ENCODE measurements at places on chromosomes 7 and 10. TPM values are rescaled to one million over a fixed set of nuclear protein-coding genes. Genes with fewer than 3 reads are reported as not detected.

ZDHHC6 gene
- total RNA-seq: 28.4 TPM

AMPH gene
- total RNA-seq: 15.3 TPM

AKR1D1 gene
- not detected for total RNA-seq

METTL2B gene
- total RNA-seq: 32.5 TPM

LBX1 gene
- total RNA-seq: not detected

IL2RA gene
- 0.37 TPM for total RNA-seq

TACR2 gene
- total RNA-seq: 4.5 TPM

SMKR1 gene
- not detected for total RNA-seq

ZPBP gene
- 0.21 TPM for total RNA-seq

RPEL1 gene
- not detected for total RNA-seq

NPM3 gene
- 30.6 TPM for total RNA-seq

SPDYE16 gene
- total RNA-seq: not detected

CRYGN gene
- total RNA-seq: 0.16 TPM

NME8 gene
- not detected for total RNA-seq

ANKRD61 gene
- total RNA-seq: not detected

AGR3 gene
- 16.8 TPM for total RNA-seq

WNT16 gene
- total RNA-seq: 0.16 TPM

HIPK2 gene
- 9.8 TPM for total RNA-seq

SLC13A1 gene
- total RNA-seq: not detected

CDK14 gene
- 78.5 TPM for total RNA-seq

FOXI2 gene
- total RNA-seq: not detected

SEMA3D gene
- 102 TPM for total RNA-seq

NKX1-2 gene
- total RNA-seq: not detected

TMEM229A gene
- 2.0 TPM for total RNA-seq

SPDYE5 gene
- total RNA-seq: not detected

AASS gene
- 60.7 TPM for total RNA-seq

LRRC17 gene
- total RNA-seq: 200 TPM

MKX gene
- 6.2 TPM for total RNA-seq

SRRT gene
- total RNA-seq: 31.2 TPM

PTPRN2 gene
- total RNA-seq: 2.8 TPM

LLCFC1 gene
- not detected for total RNA-seq

PLAC9 gene
- total RNA-seq: 64.9 TPM

SSBP1 gene
- total RNA-seq: 124 TPM

OPN4 gene
- total RNA-seq: not detected

PDE6C gene
- total RNA-seq: not detected

RNLS gene
- 6.3 TPM for total RNA-seq

ASB10 gene
- not detected for total RNA-seq

PIP gene
- not detected for total RNA-seq

TAS2R38 gene
- not detected for total RNA-seq

CFAP69 gene
- 19.1 TPM for total RNA-seq

CFAP46 gene
- total RNA-seq: 0.53 TPM
